ENCODE measurements at places on chromosomes 4 and X. TPM values are rescaled to one million over a fixed set of nuclear protein-coding genes. Genes with fewer than 3 reads are reported as not detected.
A peak's percentile ranks its signal among the peaks of the same experiment; 100 is the strongest.

- DNase-seq: peak; percentile 4
- H3K4me1 ChIP-seq: peaks cover 5% of the 10 kb centered on the region
- H3K27ac ChIP-seq: no peak overlapping the region
- no peaks in the 10 kb centered on the region for H3K27me3 ChIP-seq
Observed at GRCh38 chr4:172596206-172596605, 572.4 kb upstream of the GALNT7 start.

GRCh38 chr4:143021384-143021783 is 163.3 kb upstream of the USP38 start:
- no peak for DNase-seq
- no peaks in the 10 kb centered on the region for H3K27me3 ChIP-seq
- H3K4me1 ChIP-seq: no peaks in the 10 kb centered on the region
- no peak overlapping the region for H3K4me3 ChIP-seq

DNA sequence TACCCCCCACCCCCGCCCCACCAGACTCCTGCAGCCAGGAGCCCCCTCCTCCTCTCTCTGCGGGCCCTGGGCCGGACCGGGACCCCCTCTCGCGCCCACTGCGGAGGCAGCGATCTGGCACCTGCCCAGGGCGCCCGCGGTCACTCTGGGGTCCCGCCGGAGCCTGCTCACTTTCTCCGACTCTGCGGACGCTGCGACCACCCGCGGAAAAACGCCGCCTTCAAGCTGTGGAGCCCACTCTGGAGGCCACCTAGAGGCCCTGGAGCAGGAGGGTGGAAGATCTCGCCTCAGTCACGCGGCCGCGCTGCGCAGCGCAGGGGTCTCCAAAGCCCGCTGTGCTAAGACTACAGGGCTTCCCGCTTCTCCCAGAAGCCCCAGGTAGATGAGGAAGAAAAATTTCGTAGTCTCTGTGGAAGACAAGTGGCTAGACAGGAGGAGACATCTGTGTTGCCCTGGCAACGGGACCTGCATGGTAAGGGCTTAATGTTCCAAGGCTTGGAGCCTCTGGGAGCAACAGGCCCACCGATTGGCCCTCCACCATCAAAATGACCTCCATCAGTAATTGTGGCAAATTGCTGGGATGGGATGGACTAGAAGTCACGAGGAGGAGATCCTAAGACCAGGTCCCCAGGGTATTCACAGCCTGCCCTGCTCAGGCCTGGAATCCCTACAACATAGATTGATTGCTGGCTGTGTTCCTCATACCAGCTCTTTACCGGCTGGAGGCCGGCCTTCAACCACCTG is at the start of gene PNMA6F:
Gene PNMA6F, minus strand, starts transcription at position 387 of the 744 bp plus-strand sequence. CDS start 1,093 bp downstream, outside the sequence.
- peaks cover 14% of the 10 kb centered on the region for H3K27me3 ChIP-seq
- H3K4me1 ChIP-seq: no peaks in the 10 kb centered on the region
- no peak within 1 kb of the TSS for H3K27ac ChIP-seq
- no peak for DNase-seq
- H3K4me3 ChIP-seq: peak within 1 kb of the TSS; percentile 26

DNA sequence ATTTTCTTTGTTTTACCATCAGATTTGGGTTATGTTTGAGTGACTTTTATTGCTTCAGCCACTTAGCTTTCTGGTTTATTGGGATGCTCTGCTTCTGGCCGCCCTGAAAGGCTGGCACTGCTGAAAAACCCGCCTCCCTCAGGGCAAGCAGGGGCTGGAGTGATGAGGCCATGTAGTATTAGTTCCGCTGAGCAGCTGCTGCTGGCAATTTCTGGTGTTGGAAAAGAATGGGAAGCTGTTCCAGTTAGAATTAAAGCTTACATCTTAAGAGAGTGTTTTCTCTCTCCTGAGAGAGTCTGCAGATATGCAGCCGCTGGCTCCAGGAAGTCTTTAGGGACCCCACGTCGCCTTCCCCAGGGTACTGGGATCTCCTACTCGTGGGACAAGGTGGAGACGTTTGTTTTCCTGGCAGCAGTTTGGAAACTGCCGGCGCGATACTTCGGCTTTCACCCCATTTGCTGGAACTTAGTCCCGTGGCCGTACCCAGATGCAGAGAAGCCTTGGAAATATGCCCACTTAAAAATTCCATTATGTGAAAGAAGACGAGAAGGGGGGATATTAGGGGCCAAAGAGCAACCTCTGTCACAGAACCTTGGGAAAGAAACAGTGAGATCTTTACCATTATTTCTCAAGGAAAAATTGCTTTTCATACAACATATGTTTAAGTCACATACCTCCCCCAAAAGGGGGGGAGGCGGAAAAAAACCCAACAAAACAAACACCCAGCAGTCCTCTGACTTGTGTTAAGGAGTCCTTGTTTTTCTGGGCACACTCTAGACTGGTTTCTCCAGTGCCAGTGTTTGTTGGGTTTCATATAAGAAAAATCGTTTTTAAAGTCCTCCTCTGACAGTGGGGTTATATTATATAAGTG is 72.6 kb downstream of the TMEM131L start:
- no peaks in the 10 kb centered on the region for H3K36me3 ChIP-seq
- peak overlapping the region; percentile 10 for H3K27ac ChIP-seq
- H3K4me1 ChIP-seq: peaks cover 29% of the 10 kb centered on the region

- H3K4me1 ChIP-seq: no peaks in the 10 kb centered on the region
- H3K4me3 ChIP-seq: no peak overlapping the region
- H3K27me3 ChIP-seq: no peaks in the 10 kb centered on the region
Observed at GRCh38 chr4:38800961-38801450, 3.6 kb downstream of the TLR1 start.

DNA sequence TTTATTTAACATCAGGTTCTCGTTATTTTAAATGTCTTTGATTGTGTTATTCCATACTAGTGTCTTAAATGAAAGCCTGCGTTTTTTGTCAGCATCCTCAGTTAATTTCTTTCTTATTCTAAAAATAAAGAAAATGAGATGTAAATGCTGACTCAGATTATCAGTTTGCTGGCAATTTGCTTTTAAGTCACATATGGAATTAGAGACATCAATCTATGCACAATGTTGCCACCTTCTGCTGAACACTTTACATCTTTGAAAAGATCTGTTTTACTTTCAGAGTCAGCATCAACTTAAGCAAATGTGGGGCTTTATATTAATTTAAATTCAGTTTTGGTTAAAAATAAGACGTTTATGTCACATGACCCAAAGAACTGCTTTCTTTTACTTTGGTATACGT is 99.2 kb downstream of the ADGRL3 start:
- no peak overlapping the region for H3K4me3 ChIP-seq
- peak overlapping the region; percentile 72 for H3K27ac ChIP-seq
- H3K36me3 ChIP-seq: no peaks in the 10 kb centered on the region
- no peak for DNase-seq
- peaks cover 82% of the 10 kb centered on the region for H3K4me1 ChIP-seq

DNA sequence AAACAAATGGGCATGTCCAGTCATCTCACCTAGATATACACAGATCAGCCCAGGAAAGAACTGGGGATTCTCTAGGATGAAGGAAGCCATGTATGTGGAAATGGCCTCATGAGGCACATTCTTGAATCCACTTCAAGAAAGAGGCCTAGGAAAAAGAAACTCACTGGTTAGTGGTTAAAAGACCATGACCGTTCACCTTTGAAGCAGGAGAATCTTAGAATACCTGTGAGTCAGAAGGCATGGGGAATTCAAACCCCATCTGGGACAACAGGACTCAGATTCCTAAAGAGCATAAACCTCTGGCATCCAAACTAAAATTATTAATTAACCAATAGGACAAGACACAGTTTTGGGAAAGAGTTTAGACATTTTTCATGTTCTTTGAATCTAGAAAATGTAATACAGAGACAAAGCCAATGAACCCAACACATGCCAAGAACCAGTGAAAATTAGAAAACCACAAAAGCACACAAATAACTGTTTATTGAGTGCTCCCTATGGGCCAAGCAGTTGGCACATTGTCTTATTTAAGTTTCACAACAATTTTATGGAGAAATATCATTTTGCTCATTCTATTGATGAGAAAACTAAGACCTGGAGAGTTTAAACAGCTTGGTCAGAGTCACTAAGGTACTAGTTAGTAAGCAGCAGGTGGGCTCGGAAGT is 97.5 kb downstream of the NPNT start:
- H3K4me3 ChIP-seq: no peak overlapping the region
- H3K4me1 ChIP-seq: no peaks in the 10 kb centered on the region
- no peak for DNase-seq
- H3K27ac ChIP-seq: no peak overlapping the region
- no peaks in the 10 kb centered on the region for H3K36me3 ChIP-seq

- no peaks in the 10 kb centered on the region for H3K27me3 ChIP-seq
- DNase-seq: no peak
- H3K36me3 ChIP-seq: no peaks in the 10 kb centered on the region
- no peak overlapping the region for H3K27ac ChIP-seq
- H3K4me3 ChIP-seq: no peak overlapping the region
Observed at GRCh38 chrX:143095816-143096215, 70.1 kb downstream of the SPANXN4 start.

DNA sequence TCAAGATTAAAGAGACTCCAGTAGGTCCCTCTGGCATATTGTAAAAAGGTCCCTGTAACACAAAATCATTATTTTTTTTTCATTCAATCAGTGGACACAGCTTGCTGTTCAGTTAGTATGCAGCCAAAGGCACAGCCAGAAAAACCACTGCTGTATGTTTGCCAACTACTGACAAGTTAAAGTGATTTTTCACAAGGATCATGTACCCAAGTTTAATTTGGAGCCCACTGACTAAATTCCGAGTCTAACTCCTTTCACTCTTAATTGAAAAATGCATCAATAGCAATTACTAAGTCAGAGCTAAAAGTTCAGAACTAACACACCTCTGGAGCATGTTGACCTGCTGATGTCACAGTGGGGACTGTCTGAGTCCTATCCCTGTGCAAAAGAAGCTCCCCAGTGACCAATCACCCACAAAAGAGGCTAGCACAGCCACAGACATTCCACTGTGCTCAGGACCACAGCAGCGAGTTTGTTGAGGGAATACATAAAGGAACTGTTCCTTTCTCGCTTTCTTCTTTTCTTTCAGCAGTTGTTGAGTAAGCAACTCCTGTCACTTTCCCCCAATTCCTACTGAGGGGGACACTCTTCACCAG is 60.4 kb downstream of the STX18 start:
- no peak overlapping the region for H3K27ac ChIP-seq
- no peaks in the 10 kb centered on the region for H3K36me3 ChIP-seq
- DNase-seq: peak; percentile 12
- H3K4me1 ChIP-seq: peaks cover 32% of the 10 kb centered on the region
- H3K4me3 ChIP-seq: no peak overlapping the region

DNA sequence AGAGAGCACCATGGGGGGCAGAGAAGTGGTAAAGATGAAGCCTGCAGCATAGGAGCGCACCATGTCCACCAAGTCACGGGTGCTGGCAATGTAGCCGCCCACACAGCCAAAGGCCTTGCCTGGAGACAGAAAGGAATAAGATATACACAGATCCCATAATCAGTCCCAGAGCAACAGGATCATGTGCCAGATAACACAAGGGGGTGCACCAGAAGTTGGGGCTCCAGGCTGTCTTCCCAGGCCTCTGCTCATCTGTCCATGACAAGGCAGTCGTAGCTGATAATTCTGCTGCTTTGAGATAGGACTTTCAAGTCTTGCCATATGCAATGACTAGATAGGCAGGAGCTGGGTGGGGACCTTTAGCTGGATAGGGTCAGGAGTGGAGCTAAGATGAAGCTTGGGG is 14.7 kb downstream of the APEX2 start:
- H3K4me1 ChIP-seq: no peaks in the 10 kb centered on the region
- H3K36me3 ChIP-seq: no peaks in the 10 kb centered on the region
- no peak overlapping the region for H3K4me3 ChIP-seq
- no peaks in the 10 kb centered on the region for H3K27me3 ChIP-seq
- no peak for DNase-seq

- H3K27me3 ChIP-seq: no peaks in the 10 kb centered on the region
- H3K36me3 ChIP-seq: no peaks in the 10 kb centered on the region
- no peak overlapping the region for H3K27ac ChIP-seq
- DNase-seq: no peak
- no peak overlapping the region for H3K4me3 ChIP-seq
- no peaks in the 10 kb centered on the region for H3K4me1 ChIP-seq
Observed at GRCh38 chrX:63466690-63467089, 115.6 kb upstream of the SPIN4 start.

GRCh38 chr4:24672880-24673279 is 88.5 kb upstream of the DHX15 start:
- no peak overlapping the region for H3K4me3 ChIP-seq
- no peaks in the 10 kb centered on the region for H3K4me1 ChIP-seq
- H3K27ac ChIP-seq: no peak overlapping the region
- no peak for DNase-seq
- no peaks in the 10 kb centered on the region for H3K27me3 ChIP-seq

- H3K4me3 ChIP-seq: no peak overlapping the region
- no peak for DNase-seq
- no peaks in the 10 kb centered on the region for H3K27me3 ChIP-seq
Observed at GRCh38 chrX:133185119-133185518, 33.0 kb downstream of the TFDP3 start.

- H3K27me3 ChIP-seq: no peaks in the 10 kb centered on the region
- H3K36me3 ChIP-seq: no peaks in the 10 kb centered on the region
- DNase-seq: peak; percentile 86
- peaks cover 84% of the 10 kb centered on the region for H3K4me1 ChIP-seq
- H3K27ac ChIP-seq: peak overlapping the region; percentile 91
Observed at GRCh38 chrX:109399831-109400230, 82.1 kb downstream of the GUCY2F start.

GRCh38 chrX:124981420-124981819 is 338.3 kb upstream of the TEX13C start:
- no peaks in the 10 kb centered on the region for H3K27me3 ChIP-seq
- H3K36me3 ChIP-seq: no peaks in the 10 kb centered on the region
- no peak overlapping the region for H3K27ac ChIP-seq
- H3K4me1 ChIP-seq: no peaks in the 10 kb centered on the region
- no peak overlapping the region for H3K4me3 ChIP-seq

Gene FTSJ1
- total RNA-seq: 45.2 TPM

Gene CXorf51B
- total RNA-seq: not detected

Gene WAS
- total RNA-seq: 0.37 TPM

Gene MSL3
- total RNA-seq: 21.9 TPM

Gene CFI
- total RNA-seq: not detected

Gene IQCM
- total RNA-seq: 0.26 TPM

Gene SPANXN3
- not detected for total RNA-seq

Gene HDX
- 8.3 TPM for total RNA-seq

Gene TMA16
- total RNA-seq: 78.5 TPM

Gene HTR2C
- total RNA-seq: 1.7 TPM

Gene ANKRD50
- 47.5 TPM for total RNA-seq

Gene CCSER1
- 0.77 TPM for total RNA-seq
